ENCODE measurements at places on chromosomes 2 and 18.

DNA sequence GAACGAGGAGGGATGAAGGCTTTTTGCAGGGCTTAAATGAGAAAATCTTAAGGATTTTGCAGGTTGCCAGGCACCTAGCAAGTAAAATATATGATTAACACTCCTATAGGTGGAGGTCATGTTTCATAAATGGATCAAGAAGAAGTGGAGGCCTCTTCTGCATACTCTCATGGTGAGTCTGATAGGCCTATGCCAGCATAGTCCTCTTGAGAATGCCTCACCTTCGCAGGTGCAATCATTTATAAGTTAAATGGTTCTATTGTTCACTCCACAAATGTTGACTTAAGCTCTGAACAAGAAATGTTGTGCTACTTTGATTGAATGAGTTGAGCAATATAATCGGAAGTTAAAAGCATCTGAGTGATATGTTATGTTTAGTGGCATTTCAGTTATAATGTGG, 12.1 kb downstream of the LRRTM1 start:
- no peak for DNase-seq

- DNase-seq = no peak
Observed at GRCh38 chr2:175872721-175873120, 129.3 kb downstream of the LNPK start.

- no peak for DNase-seq
Observed at GRCh38 chr18:30920757-30921156, 121.8 kb downstream of the DSC3 start.

DNA sequence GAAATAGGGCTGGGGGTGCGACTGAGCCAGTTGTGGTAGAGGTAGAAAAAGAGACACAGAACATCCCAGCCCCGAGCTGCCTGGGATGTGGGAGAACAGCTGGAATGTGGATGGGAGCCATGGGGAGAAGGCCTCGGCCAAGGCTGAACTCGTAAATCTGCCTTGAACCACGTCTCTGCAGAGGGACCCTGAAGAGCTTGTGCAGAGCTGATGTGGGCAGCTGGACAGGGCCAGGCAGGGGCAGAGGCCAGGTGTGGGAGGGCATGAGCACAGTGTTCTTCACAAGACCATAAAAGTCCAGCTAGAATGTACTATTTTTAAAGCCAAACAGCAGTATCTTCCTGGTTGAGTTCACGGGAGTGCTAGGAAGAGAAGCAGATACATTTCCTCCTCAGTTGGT, 5.7 kb downstream of the TCF23 start:
- no peak for DNase-seq

- DNase-seq = no peak
Observed at GRCh38 chr2:186827411-186827810, 21.6 kb downstream of the ZSWIM2 start.

DNA sequence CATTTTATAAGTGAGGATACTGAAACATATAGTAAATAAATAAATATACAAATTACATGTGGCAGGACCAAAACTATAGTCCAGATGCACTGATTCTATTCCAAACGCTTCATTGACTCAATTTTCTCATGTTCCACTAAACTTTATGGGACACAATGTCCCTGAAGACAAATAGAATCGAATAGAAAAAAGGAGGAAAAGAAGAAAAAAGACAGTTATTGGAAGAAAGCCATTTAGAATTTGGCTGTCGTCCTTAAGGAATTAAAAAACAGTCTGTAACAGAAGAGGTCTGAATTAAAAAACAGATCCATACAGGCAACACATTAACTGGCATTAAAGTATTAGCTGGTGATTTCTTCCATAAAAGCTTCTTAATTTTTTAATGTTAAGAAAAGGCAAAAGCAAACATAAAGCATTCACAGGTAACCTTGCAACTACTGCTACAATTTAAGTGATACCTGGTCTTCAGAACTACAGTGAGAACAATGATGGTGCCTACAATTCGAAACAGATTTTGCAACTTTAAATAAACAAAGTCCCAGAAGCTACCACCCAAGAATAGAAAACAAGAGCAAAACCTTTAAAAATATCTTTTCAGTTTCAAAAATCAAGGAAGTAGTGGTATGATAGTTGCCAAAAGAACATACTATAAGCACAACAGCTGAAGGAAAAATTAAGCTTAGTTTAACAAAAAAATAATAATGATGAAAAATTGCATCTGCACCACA, 17.4 kb upstream of the CHAC2 start:
- no peak for DNase-seq

GRCh38 chr2:208929139-208929864, 494.5 kb upstream of the MAP2 start:
- no peak for DNase-seq

DNA sequence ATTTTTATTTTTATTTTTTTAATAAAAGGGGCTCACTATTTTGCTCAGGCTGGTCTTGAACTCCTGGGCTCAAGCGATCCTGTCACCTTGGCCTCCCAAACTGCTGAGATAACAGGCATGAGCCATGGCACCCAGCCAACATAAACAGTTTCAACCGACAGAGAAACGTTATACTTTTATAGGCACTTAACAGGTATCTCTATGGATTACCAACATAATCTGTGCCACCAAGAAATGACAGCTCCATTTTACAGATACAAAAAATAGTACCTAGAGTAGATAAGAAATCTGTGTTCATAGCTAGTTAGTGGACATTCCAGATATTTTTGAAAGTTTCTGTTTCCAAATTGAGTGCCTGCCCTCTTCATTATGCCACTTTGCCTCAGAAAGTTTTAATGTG, 1316.7 kb downstream of the LRP1B start:
- no peak for DNase-seq

DNA sequence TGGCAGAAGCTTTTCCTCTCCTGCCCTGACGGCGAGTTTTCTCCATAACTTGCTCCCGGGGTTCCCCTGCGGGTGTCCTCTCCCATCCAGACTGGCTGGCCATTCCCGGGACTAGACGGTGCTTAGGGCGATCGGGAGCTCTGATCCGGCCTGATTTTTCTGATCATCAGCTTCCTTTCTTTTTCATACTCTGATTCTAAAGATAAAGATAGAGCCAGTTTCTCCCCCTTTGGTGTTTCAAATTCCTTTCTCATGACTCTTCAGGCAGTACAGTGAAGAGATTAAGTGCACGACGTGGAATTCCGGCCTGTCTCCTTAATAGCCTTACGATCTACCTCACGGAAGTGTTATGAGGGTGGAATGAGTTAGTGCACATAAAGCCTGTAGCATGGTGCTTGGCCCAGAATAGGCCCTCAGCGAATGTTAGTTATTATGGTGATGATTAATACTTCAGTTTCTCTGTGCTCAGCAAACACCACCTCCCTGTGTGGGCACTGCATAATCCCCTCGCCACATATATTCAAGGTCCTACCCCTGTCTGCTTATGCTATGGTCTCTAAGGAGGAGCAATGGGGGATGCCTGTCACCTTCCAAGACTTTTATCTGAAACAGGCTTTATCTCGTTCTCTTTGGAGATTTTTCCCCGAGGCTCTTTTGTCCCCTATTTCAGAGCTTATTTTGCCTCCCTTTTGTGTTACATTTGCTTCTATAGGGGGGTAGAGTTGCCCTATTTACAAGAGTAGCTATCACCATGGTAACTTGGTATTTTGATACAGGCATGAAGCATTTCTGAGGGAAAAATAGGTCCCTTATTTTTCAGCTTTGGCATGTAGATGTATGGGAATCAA, 254.8 kb downstream of the CDH2 start:
- no peak for DNase-seq

DNA sequence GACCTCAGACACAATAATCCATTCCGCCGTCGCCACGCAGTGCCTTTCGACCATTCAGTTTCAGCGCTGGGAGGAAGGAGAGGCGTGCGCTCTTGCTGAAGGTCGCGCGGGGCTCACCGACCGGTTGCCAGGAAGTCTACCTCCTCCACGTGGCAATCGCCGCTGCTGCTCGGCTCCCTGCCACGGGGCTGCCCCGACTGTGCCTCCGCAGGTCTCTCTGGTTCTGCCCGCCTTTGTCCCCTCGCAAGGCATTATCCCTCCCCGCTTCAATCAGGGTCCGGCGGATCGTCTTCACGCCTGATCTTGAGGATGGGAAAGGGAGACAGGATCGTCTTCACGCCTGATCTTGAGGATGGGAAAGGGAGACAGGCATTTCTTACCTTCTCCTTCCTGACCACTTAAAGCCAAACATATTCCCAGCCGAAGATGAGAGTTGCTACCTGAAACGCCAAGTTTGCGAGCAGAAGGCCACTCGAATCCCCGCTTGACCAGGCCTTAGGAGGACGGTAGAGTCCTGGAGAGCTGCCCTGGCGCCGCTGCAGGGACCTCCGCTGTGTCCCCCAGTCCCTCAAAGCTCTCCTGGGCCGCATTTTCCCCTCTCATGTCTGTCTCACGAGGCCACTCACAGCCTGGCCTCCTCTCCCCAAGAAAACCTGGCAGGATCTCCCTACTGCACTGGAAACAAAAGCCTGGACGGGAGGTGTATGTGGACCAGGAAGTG, 4.3 kb upstream of the GPR45 start:
- DNase-seq = no peak
